ENCODE measurements at places on chromosomes 2 and 18.

DNA sequence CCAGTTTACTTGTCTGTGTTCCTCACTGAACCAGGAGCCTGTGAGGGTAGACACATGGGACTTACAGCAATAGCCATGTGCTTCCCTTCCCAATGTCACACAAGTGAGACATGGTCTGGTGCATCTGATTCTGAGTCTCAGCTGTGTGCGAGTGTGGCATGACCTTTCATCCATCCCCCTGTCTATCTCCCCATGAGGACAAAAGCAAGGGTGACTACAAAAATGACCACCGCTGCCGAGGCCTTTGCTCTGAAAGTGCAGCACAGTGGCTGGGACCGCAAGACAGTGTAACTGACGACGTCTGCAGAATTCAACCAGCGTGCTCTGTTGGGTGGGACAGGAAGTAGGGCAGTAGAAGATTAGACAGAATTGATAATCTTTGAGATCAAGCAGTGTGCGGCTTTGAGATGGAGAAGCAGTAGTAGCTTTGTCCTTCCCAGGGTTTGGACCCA is 50.5 kb downstream of the RAB31 start:
- no peak for DNase-seq

GRCh38 chr2:98866033-98866432 is 70.0 kb downstream of the CRACDL start:
- no peak for DNase-seq

DNA sequence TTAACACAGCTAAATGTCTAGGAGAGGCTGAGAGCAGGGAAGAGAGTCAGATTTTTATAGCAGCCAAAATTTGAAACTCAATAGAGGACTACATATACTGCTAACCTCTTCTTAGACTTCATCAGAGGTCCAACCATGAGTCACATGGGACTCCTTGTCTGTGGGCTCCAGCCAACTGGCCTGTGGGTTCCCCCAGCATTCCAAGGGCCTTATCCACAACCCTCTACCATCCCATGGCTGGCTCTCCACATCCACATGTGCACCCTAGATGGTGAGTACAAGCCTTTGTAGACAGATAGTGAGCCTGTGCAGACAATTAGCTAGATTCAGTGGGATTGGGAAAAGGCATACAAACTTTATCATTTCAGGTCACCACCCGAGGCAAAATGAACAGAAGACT is 901.9 kb upstream of the ZEB2 start:
- no peak for DNase-seq

GRCh38 chr2:158963071-158963470 is 5.4 kb upstream of the TANC1 start:
- no peak for DNase-seq

DNA sequence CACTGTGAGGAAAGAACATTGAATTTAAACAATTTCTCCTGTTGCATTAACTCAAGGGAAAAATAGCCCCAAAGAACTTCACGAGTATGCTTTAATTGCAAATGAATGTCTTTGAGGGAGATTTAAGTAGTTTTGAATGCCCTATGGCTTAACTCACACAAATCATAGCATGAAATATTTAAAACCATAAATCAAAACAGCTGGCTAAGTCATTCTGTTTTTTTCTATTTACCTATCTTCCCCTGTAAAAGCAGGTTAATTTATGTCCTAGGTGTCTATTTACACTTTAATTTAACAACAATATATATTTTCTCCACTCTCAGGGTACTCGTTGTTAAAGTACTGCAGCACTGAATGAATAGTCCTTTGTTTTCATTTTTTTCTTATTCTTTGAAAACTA is 118.8 kb upstream of the PIEZO2 start:
- no peak for DNase-seq

DNA sequence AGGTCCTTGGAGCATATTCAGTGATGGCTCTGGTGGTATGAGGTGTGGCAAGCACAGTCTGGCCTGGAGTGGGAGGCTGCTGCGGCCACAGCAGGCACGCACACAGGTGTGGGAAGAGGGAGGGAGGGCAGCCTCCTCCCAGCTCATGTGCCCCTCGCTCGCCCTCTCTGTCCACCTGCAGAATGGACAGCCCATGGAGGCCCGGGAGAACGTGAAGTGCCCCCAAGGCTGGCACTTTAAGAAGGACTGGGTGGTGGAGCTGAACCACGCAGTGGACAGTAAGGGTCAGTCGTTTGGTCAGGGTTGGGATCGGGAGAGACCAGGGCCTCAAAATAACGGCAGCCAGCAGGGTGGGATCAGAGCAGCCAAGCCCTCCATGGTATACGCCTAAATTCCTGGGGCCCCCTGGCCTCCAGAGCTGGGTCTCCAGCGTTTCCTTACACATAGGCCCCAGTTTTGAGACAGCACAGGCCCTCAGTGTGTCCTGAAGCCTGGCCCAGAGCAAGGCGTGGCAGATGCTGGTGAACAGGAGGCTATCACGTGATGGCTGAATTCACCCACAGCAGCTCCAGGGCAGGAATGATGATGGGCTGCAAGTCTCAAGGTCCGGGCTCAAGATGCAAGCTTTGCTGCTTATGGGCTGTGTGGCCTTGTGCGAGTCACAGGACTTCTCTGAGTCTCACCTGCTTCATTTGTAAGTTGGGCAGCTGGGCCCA is 47.9 kb downstream of the FER1L5 start:
- no peak for DNase-seq

DNA sequence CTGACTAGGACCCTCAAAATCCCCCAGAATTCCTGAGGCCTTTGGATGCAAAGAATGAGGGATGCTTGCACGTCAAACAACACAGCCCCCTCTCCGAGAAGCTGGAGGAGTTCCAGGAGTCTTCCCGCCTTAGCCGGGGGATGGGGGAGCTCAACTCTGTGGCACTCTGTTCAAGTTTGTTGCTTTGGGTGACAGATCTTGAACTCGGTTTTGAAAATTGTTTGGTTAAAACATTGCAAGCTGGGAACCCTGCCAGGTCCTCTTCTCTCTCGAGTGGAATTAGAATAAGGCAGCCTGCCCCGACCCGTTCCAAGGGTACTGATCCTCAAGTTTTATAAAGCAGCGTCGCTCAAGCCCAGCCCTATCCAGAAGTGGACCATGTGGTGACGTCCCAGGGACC is 244.1 kb downstream of the LOXHD1 start:
- no peak for DNase-seq

DNA sequence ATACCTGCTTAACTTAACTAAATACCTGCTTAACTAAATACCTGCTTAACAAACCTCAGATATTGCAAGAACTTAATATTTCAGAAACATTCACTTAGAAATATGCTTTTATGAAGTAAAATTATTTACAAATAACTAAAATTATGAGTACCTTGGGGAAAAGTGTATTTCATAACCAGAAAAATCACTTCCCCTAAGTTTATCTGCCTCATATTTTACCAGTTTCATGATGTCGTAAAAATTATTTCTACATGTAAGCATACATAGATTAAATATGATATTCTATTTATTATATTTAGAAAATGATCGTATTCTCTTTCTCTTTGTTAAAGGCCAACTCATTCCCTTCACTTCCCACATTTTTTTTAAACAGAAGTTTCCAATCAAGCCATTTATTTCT is 41.5 kb upstream of the DSC1 start:
- DNase-seq: no peak

DNA sequence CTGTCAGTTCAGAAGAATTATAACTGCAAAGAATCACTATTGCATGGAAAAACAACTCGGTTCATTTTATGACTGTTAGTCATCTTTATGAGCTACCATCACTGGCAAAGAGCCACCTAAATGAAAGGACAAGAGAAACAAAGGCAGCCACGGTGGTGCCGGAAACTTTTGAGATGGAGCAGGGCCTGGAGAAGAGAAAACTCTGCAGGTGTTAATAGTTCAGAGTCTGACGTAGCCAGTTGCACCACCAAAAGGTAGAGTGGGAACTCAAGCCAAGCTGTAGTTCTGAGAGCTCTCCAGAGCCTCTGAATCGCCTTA is 110.9 kb downstream of the FTCDNL1 start:
- DNase-seq: no peak

GRCh38 chr2:121697108-121697631 is 39.5 kb downstream of the NIFK start:
- DNase-seq: no peak

DNA sequence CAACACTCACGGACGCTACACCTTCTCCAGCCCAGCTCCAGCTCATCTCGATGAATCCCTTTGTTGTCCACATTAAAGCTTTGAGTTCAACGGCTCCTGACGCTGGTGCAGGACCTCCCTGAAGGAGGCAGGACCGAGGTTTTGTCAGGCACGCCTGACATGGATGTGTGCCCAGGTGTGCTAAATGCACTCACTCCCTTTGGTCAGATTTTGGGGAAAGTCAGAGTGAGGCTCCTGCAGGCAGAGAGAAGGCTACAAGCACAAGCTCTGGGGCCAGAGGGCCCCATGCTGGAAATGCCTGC is 78.6 kb downstream of the NDUFA10 start:
- no peak for DNase-seq

DNA sequence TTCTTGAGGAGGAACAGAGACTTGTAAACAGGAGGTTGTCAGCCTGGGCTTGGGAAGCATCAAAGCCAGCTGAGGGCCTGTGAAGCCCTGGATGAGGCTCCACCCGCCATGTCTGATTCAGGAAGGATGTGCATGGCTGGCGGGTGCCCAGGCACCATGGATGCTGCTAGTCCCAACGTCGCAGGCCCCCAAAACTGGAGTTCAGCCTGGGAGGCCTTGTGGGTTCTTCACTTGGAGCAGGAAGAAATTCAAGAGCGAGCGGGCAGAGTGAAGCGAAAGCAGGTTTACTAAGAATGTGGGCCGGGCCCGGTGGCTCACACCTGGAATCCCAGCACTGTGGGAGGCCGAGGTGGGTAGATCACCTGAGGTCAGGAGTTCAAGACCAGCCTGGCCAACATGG is 12.1 kb upstream of the PXDN start:
- DNase-seq: no peak

DNA sequence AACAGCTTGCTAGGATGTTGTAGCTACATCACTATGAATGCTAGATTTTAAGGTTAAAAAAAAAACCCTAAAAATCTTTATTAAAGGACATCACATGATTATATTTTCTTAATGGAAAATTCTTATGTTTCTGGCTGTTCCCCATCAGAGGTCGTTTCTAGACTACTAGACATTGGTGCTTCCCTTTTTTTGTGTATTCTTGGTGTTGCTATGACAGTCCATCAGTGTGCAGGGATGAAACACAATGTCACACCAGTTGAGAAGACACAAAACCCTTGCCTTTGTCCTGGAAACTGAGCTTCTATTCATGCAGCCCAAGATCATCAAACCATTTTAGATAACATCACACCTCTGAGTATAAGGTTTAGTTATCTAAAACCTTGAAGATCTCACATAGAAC is 19.9 kb upstream of the TMEM131 start:
- no peak for DNase-seq

DNA sequence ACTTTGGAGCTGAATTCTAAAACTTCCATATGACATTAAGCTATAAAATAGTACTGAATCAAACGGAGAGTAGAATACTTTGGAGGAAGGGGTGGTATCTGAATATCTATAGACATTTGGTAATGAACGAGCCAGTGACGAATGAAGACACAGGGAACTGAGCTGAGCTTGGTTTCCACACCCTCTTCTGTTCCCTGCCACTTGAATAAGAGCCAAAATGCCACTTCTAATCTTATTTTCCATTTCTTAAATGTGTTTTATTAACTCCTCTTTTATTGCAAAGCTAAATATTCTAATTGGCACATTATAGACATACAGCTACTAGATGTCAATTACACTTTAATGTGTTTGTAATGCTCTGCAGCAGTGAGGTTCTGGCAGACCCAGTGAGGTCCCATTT is 76.1 kb downstream of the AFF3 start:
- no peak for DNase-seq

GRCh38 chr18:55246278-55246677 is 287.0 kb upstream of the CCDC68 start:
- DNase-seq: no peak

- no peak for DNase-seq
Measured at GRCh38 chr2:38064801-38065501, 11.0 kb downstream of the CYP1B1 start.

- no peak for DNase-seq
Measured at GRCh38 chr2:130246430-130246829, 48.2 kb upstream of the TUBA3E start.

DNA sequence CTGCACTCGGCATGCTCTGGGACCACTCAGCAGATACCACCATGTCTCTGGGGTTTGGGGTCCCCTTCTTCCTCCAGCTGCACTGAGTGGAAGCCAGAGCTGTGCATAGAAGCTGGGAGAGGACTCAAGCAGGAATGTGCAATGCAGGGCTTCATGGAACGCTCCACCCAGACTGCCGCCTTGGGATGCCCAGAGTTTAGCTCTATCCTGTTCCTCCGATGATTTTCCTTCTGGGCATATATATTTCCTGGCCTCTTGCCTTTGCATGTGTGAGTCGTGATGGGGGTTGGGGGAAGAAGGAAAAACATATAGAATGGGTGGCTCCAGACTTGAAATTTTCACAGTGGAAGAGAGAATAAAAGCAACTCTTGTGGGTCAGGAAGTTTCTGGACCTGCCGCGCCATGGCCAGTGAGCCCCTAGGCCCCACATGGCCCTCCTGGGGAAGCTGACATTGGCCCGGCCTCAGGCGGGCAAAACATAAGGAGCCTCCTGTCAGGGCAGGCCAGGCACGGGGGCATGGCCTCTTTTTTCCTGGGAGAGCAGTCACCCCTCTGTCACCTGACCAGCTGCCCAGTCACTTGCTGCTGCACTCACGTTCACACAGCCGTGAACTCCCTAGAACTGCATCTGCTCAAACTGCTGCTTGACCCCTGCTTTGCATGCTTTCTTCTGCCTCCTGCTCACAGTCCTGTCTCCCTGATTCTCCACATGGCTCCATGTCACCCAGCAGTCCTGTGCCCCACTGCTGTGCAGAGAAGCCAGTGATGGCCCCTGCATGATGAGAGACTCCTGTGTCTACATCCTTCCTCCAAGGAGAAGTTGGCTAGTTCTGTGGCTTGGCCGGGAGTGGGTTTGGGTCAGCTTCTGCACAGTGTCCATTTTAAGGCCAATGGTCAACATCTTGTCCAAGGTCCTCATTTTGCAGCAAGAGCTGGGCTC is 197.8 kb downstream of the CTIF start:
- DNase-seq: no peak

DNA sequence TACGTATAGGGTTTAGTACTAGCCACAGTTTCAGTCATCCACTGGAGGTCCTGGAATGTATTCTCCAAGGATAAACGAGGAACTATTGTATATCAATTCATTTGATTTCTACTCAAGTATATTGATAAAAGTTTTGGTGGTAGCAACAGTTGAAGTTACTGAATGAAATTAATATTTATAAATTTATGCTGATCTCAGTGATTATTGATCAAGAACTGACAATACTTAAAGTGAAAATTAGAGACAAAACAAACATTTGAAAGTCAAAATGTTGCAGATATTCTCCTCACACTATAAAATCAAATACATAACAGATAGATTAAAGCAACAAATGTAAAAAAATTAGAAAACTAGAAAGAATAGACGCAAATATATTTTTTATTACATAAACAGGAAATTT is 150.9 kb upstream of the SLC35G4 start:
- no peak for DNase-seq

GRCh38 chr18:61062258-61062657 is 271.0 kb upstream of the CDH20 start:
- no peak for DNase-seq

GRCh38 chr2:172408143-172408766 is 19.1 kb upstream of the ITGA6 start:
- no peak for DNase-seq

Data from activated CD8-positive, alpha-beta memory T cell treated with anti-CD3 and anti-CD28 coated beads for 4 hours (primary cell).